ENCODE measurements at places on chromosomes 7 and 10.

DNA sequence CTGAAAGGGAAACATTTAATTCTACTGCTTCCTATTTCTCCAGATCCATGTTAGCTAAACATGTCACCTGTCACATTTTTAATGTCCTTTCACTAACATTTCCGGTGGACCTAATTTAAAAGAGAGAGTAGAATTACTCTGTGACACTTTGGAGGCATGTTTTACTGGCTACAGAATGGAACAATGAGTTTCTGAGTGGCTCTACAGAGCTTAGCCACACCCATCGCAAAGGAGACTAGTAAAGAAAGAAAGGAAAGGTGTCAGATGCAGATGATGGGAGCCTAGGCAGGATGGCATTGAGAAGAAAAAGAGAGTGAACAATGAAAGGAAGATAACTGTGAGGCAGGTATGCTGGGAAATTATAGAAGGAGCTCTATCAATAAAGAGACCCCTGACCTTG lies 35.9 kb downstream of the NDUFB2 start:
- no peaks in the 10 kb centered on the region for H3K27me3 ChIP-seq
- H3K4me1 ChIP-seq = no peaks in the 10 kb centered on the region
- no peak overlapping the region for H3K27ac ChIP-seq
- no peak overlapping the region for H3K4me3 ChIP-seq
- no peak for DNase-seq

- H3K36me3 ChIP-seq = no peaks in the 10 kb centered on the region
- DNase-seq = no peak
- peaks cover 19% of the 10 kb centered on the region for H3K4me1 ChIP-seq
Measured at GRCh38 chr10:95332666-95333249, 42.0 kb upstream of the PDLIM1 start.

DNA sequence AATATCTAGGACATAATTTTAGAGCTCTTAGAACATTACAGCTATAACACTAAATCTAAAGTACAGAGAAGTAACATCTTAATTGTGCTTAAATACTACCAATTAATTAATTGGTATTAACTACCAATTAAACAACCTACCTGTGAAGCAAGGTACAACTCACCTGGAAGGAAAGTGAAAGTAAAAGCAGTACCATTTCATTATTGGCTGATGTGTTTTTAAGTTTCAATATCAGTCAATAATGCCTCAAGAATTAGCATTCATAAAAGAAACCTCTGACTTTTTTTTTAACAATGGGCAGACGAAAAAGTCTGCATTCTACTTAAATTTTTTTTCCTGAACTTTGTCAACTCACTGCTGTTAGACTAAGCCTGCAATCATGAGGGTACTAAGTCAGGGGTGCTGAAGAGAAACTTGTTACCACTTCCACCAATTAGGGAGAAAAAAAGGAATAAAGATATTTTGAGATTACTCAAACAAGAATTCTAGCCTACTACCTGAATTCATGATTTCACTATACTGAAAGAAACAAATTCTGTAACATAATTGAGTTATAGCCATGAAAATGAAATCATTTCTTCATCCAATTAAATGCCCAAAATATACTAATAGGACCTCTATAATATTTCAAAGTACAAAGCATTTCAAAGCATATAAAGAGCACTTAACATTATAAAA lies 19.9 kb downstream of the UPF2 start:
- DNase-seq = no peak
- H3K36me3 ChIP-seq = no peaks in the 10 kb centered on the region
- H3K27me3 ChIP-seq = no peaks in the 10 kb centered on the region
- no peaks in the 10 kb centered on the region for H3K4me1 ChIP-seq
- no peak overlapping the region for H3K27ac ChIP-seq
- no peak overlapping the region for H3K4me3 ChIP-seq

DNA sequence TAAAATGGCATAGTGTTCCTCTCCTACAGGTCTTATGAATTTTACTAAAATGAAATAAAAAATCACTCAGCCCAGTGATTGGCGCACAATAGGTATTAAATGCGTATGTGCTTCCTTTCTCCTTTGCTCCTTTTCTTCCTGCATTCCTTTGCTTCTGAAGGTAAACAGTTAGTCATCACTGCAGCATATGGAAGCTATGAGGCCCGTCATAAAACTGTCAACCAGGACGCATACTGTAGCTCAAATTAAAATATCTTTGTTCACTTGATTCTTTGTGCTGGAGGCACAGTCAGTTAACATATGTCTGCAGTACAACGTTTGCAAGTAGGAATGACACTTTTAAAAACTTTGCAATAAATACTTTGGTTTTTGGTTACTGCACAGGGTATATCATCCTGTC lies 374.7 kb downstream of the TCERG1L start:
- no peaks in the 10 kb centered on the region for H3K36me3 ChIP-seq
- H3K4me3 ChIP-seq = no peak overlapping the region
- DNase-seq = no peak
- peaks cover 15% of the 10 kb centered on the region for H3K27me3 ChIP-seq
- no peaks in the 10 kb centered on the region for H3K4me1 ChIP-seq

DNA sequence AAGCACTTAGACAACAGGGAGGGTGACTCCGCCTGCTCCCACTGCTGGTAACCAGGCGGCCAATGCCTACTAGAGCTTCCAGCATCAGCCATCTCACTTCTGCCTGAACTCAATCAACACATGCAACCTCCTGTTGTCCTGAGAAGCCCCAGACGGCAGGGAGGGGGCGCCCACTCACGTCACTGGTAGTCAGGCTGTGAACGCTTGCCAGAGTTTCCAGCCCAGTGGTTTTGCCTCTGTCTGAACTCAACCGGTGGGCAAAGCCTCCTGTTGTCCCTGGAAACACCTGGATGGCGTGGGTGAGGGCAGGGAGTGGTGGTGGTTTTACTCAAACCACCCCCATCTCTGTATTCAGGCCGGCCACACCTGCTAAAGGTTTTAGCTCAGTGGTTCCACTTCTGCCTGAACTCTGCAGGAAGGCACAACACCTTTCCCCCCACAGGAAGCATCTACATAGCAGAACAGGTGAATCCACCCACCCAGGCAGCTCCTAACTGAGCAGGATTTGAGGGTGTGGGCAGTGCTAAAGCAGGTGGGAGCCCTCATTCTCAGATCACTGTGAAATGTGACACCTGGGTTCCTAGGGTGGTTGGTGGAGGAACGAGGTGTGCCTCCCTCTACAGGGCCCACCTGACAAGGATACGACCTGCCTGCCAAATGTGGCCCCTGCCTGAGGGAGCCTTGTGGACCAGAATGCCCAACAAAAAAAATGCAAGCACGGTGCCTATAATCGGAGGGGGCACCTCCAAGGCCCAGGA lies 563.0 kb upstream of the SEMA3D start:
- H3K4me3 ChIP-seq = no peak overlapping the region
- DNase-seq = no peak
- H3K4me1 ChIP-seq = no peaks in the 10 kb centered on the region
- H3K27ac ChIP-seq = no peak overlapping the region
- no peaks in the 10 kb centered on the region for H3K36me3 ChIP-seq

GRCh38 chr7:920351-921070 lies 34.0 kb downstream of the ADAP1 start:
- H3K4me3 ChIP-seq = no peak overlapping the region
- peak; percentile 3 for DNase-seq
- no peaks in the 10 kb centered on the region for H3K4me1 ChIP-seq
- H3K36me3 ChIP-seq = no peaks in the 10 kb centered on the region
- H3K27ac ChIP-seq = no peak overlapping the region

DNA sequence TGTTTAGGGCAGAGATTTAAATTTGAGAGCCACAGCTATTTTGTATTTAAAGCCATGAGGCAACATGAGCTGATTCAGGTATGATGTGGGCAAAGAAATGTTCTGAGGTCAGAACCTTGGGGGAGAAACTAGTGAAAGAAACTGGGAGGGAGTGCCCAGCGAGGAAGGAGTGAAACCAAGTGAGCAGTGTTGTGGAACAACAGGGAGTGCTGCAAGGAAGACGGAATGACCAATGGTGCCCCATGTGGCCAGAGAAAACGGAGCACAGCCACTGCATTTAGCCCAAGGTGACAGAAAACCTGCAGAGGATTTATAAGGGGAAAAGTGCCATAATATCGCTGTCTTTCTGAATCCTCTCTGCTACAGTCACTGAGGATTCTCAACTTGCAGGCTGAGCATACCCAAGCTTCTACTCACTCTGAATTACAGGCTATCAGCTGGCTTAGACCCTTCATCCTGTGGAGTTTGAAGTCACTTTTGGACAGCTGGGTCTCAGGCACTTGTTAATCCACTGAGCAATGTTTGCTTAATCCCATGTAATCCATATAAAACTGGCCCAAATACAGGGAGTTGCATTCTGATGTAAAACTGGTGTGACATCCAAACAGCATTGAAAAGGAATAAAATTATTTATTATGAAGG lies 777.3 kb downstream of the CCSER2 start:
- DNase-seq = no peak
- no peaks in the 10 kb centered on the region for H3K4me1 ChIP-seq
- H3K27ac ChIP-seq = no peak overlapping the region
- H3K4me3 ChIP-seq = no peak overlapping the region
- H3K27me3 ChIP-seq = no peaks in the 10 kb centered on the region

GRCh38 chr10:120286280-120286679 lies 170.7 kb upstream of the PLPP4 start:
- no peak overlapping the region for H3K27ac ChIP-seq
- H3K36me3 ChIP-seq = no peaks in the 10 kb centered on the region
- H3K4me3 ChIP-seq = no peak overlapping the region
- no peak for DNase-seq
- H3K4me1 ChIP-seq = no peaks in the 10 kb centered on the region

DNA sequence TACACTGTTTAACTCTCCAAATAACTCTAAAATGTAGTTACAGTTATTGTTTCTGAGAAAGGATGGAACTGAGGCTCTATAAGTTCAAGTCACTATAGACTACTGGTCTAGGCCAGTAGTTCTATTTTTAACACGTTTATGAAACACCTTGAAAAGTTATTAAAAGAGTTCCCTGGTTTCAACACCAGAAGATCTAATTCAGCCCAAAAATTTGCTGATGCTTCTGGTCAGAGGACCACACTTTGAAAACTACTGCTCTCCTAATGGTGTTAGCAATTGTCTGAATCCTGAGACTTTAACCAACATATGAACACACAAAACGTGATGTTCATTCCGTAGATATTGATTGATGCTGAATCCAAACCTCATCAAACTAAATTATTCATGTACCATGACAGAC lies 658.6 kb upstream of the STEAP1 start:
- no peak for DNase-seq
- no peak overlapping the region for H3K4me3 ChIP-seq
- H3K27me3 ChIP-seq = no peaks in the 10 kb centered on the region
- H3K36me3 ChIP-seq = no peaks in the 10 kb centered on the region
- H3K27ac ChIP-seq = no peak overlapping the region

- DNase-seq = no peak
- H3K4me1 ChIP-seq = no peaks in the 10 kb centered on the region
- no peaks in the 10 kb centered on the region for H3K36me3 ChIP-seq
- no peak overlapping the region for H3K27ac ChIP-seq
Measured at GRCh38 chr10:120861178-120861855, 10.2 kb downstream of the WDR11 start.

DNA sequence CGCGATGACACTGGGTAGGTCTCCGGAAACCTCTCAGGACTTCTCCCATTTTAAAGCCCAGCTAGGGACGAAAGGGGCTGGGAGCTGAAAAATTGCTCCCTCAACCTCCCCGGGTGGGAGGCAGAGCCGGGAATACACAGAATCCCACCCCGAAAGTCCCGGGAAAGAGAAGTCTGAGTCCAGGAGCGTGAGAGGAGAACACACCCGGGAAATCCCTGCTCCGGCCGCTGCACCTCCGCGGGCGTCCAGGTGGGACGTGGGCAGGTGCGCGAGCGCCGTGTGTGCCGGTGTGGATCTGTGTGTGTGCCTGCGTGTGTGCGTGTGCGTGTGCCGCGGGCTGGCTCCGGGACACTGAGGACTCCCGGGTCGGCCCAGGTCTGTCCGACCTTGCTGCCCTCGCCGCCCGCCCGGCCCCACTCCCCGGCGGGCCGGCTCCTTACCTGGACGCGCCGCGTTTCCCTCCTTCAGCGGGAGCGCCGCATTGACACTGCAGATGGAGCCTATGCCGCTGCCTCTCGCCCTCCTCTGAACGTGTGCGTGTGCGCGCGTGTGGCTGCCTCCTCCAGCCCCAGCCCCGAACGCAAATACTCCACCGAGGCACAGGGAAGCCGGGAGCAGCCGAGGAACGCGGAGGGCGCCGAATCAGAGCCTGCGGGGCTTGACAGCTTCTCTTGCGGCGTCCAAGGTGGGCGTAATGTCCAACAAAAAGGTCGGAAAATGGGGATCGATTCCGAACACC lies at the start of gene PLXNA4:
Gene PLXNA4 (minus strand): TSS at position 489 of the 739 bp plus-strand sequence. CDS start 67,777 bp downstream, outside the sequence.
- no peak for DNase-seq
- no peaks in the 10 kb centered on the region for H3K36me3 ChIP-seq
- no peak within 1 kb of the TSS for H3K4me3 ChIP-seq
- H3K4me1 ChIP-seq = no peaks in the 10 kb centered on the region
- H3K27ac ChIP-seq = no peak within 1 kb of the TSS

DNA sequence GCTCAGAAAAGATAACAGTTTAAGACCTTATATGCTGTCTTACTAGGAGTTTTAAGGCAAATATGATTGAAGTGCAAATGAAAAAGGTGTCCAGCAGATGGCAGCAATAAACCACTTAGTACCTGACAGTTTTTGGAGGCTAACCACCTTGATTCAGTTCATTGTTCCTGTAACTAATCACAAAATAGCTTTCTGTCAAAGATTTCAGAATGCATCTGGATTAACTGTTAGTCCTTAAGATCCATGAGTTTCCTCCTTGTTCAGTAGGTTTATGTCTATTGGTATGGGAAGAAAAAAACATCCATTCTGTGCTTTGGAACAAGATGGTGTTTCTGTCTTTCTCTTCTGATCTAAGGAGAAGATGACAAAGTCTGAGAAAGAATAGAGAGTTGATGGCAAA lies 46.6 kb downstream of the CCSER2 start:
- H3K36me3 ChIP-seq = peaks cover 15% of the 10 kb centered on the region
- H3K27ac ChIP-seq = no peak overlapping the region
- DNase-seq = peak; percentile 27
- no peaks in the 10 kb centered on the region for H3K27me3 ChIP-seq

DNA sequence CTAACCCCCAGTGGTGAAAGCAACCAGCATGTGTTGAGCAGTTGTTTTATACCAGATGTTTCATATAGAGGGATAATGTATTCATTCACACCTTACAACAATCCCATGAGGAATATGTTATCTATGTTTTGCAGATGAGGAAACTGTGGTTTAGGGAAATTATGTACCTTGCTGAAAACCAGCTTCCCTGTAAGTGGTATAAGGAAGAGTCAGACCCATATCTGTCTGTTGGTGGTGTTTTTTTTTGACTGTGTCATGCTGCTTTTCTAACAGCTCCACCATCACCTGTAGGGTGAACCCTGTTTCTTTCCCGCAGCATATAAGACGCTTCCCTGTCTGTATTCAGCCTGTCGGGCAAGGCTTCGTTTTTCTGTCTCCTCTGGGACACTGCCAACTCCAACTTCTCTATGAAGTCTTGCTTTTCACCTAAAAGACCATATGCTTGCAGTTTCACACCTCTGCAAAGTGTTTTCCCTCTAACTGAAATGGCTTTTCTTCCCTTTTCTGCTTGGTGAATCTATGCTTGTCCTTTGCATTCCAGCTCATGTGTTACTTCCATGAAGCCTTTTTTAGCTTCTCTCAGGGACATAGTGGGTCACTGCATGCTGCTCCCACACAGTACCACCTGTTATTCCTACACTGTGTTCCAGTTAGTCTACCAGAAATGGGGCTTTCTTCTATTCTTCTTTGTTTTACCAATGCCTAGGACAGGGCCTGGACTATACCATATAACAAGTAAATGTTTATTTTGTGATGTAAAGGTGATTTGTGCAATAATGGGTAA lies 92.8 kb downstream of the ST7 start:
- H3K4me1 ChIP-seq = no peaks in the 10 kb centered on the region
- DNase-seq = no peak
- no peak overlapping the region for H3K4me3 ChIP-seq

- H3K27me3 ChIP-seq = no peaks in the 10 kb centered on the region
- no peak overlapping the region for H3K4me3 ChIP-seq
- peaks cover 10% of the 10 kb centered on the region for H3K4me1 ChIP-seq
- peak; percentile 25 for DNase-seq
- no peak overlapping the region for H3K27ac ChIP-seq
- no peaks in the 10 kb centered on the region for H3K36me3 ChIP-seq
Measured at GRCh38 chr7:23938937-23939552, 229.0 kb downstream of the STK31 start.
